ENCODE measurements at places on chromosomes 1 and 21.

- no peak for DNase-seq
Measured at GRCh38 chr1:46552357-46553237, 1.1 kb upstream of the KNCN start.

DNA sequence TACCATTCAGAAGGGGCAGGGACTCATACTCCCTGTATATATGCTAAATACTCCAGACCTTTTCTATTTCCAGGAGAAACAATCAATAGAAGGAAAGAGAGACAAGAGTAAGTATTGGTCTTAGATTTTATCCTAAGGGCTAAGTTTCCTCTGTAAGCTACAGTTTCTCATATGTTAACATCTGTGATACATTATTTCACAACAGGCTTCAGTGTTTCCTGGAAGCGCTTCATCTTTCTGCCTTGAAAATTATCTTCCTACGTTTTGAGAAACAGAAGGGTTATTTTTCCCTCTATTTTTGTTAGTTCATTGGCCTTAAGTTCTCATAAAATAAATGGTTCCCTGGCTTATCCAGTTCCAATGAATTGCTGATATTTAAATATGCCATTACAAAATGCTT lies 15.6 kb downstream of the FMO1 start:
- no peak for DNase-seq

GRCh38 chr1:215551806-215552205 lies 15.3 kb upstream of the KCTD3 start:
- no peak for DNase-seq

GRCh38 chr1:92310185-92310597 lies 11.3 kb downstream of the RPAP2 start:
- no peak for DNase-seq

- no peak for DNase-seq
Measured at GRCh38 chr1:174964261-174964971, 35.3 kb upstream of the CACYBP start.

- no peak for DNase-seq
Measured at GRCh38 chr1:61084491-61085031, 2.2 kb downstream of the NFIA start.

DNA sequence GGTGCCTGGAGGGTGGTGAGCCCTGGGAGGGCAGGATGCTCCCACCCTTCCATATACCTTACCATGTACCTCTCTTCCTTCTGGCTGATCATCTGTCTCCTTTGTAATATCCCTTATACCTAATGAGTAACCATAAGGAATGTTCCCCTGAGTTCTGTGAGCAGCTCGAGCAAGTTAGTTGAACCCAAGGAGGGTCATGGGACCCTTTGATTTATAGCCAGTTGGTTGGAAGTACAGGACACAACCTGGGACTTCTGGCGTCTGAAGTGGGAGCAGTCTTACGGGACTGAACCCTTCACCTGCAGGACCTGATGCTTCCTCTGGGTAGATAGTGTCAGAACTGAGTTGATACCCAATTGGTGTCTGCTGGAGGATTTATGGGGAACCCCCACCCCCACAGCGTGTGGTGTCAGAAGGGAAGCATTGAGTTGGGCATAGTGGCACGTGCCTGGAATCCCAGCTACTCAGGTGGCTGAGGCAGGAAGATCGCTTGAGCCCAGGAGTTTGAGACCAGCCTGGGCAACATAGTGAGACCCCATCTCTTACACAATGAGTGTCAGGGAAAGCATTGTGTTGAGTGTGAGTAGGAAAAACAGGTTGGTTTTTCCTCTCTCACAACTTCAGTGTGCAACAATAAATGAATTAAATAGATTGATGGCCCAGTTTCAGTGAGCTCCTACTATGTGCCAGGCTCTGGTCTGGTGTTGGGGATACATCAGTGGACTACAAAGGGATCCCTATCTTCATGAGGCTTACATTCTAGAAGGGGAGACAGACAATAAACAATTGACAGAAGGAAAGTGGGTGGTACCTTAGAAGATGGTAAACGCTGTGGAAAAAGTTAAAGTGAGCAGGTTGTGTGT lies 16.0 kb downstream of the DNAJC16 start:
- DNase-seq = no peak

- DNase-seq = no peak
Measured at GRCh38 chr1:201751872-201752271, 77.1 kb upstream of the IPO9 start.

DNA sequence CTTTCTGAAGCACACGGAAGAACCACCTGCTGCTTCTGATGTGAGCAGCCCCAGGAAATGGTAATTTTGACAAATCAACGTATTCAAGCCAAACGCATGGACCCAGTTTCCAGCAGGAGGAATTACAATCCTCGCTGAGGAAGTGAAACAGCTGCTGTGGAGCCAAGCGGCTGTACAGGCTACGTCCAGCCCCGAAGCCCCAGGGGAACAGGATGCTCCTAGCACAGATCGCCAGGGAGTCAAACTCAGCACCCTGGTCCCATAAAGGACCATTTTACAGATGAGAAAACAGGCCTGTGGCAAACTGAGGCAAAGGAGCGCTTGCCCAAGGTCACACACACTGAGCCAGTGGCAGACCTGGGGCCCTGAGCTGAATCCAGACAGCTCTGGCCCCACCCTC lies 108.0 kb downstream of the PTPRU start:
- no peak for DNase-seq

DNA sequence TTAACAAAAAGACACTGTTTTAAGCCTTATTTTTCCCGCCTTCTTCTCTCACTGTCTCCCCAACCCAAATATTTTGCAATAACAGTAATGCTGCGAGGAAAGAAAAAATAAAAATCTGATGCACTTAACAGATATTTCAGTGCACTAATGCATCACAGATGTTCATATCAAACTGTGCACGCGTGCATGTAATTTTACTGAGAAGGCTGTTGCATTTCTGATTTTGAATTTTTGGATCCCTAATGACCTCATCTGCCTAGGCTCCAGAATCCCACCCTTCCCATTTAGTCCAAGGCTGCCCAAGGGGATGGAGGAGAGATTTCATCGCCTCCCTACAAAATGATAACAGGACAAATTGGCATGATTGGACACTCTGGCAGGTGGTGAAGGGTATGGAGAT lies 5.5 kb downstream of the TRABD2B start:
- no peak for DNase-seq

DNA sequence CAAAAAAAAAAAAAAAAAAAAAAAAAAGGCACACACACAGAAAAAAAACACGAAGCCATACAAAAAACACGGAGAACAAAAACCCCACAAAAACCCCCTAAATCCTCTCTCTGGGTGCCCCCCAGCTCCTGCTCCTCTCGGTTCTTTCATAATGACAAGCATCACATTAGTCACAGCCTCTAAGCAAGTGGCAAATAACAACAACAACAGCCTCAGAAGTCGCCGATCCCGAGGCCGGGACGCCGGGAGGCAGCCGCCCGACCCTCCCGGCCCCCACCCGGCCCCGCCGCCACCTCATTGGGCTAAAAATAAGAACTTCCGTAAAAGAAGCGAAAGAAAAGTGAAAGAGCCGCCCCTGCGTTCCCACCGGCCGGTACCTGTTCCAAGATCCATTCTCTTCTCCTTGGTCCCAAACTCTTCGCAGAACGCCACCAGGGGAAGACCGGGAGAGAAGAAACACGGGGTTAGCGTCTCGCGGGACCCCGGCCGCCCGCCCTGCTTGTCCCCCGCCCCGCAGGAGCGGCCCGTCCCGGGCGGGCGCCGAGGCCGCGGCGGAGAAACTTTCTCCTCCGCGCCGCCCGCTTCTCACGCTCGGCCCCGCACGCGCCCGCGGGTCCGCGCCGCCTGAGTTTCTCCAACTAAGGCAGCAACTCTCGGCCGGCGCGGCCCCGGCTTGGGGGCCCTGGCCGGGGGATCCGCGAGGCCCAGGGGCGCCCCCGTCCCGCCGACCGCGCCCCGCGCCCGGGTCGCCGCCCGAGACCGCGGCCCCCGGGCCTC lies 102.8 kb downstream of the CASZ1 start:
- DNase-seq = no peak

DNA sequence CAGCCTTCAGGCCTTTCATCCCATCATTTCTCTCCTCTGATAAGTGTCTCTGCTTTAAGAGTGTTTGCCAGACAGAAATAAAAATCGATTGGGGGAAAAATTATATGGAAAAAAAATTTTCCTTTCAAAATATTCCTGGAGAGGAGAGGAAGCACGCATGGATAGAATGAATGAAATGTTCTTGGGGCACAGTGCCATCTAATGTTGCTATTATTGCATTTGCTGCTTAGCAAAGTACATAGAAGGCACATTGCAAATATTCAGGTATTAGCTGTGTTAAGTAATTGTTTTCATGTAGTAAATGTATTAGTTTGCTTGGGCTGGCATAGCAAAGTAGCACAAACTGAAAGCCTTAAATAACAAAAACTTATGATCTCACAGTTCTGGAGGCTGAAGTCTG lies 18.1 kb downstream of the B3GALT5 start:
- DNase-seq = no peak

GRCh38 chr1:36276688-36277087 lies 29.5 kb upstream of the SH3D21 start:
- DNase-seq = no peak

- DNase-seq = no peak
Measured at GRCh38 chr1:172827841-172828240, 168.9 kb downstream of the FASLG start.

- DNase-seq = no peak
Measured at GRCh38 chr21:32728848-32729247, 1.0 kb upstream of the SYNJ1 start.

- DNase-seq = no peak
Measured at GRCh38 chr1:151809290-151809984, 4.2 kb upstream of the LINGO4 start.

GRCh38 chr1:177772386-177772960 lies 197.4 kb downstream of the SEC16B start:
- no peak for DNase-seq

DNA sequence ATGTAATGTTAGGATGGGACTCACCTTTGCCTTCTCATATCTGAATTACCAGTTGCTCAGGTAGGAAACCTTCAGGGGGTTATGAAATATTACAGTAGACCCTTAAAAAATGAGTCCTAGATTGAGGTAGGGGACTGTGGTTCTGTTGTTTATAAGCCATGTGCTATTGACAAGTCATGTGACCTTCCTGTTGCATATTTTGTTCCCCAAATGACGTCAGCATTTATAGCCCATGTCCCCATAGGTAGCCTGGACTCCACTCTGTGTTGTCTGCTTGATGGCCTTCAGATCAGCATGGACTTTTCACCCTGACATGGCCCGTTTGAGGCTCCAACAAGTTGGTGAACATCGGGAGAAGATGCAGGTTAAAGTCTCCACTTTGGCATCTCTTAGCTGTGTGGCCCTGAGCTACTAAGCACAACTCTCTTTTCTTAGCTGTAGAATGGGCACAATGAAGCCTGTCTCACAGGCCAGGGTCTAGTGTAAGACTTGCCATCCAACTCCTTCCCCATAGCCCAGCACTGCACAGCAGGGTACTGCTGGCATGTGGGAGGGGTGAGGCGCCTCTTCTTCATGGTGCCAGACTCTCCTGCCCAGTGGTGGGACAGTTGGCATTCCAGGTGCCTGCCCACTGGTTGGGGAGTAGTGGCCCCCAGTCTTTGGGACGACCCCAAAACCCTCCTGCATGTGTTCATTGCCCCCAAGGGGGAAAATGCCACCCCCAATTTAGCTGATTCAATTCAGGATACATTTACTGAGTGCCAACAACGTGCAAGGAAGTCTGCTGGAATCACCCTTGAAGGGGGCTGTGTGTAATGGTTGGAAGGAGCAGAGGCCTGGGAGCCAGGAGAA lies 36.1 kb upstream of the TTC22 start:
- no peak for DNase-seq

GRCh38 chr1:95903060-95903459 lies 669.0 kb downstream of the RWDD3 start:
- no peak for DNase-seq

GRCh38 chr1:50265790-50266314 lies 157.1 kb downstream of the ELAVL4 start:
- DNase-seq = no peak

- no peak for DNase-seq
Measured at GRCh38 chr1:8174807-8175206, 143.1 kb upstream of the SLC45A1 start.

- DNase-seq = no peak
Measured at GRCh38 chr1:226360106-226360746, 47.7 kb downstream of the PARP1 start.

GRCh38 chr1:101086783-101087182 lies 61.2 kb upstream of the DPH5 start:
- no peak for DNase-seq

- DNase-seq = no peak
Measured at GRCh38 chr1:25541889-25542658, 1.3 kb upstream of the LDLRAP1 start.

DNA sequence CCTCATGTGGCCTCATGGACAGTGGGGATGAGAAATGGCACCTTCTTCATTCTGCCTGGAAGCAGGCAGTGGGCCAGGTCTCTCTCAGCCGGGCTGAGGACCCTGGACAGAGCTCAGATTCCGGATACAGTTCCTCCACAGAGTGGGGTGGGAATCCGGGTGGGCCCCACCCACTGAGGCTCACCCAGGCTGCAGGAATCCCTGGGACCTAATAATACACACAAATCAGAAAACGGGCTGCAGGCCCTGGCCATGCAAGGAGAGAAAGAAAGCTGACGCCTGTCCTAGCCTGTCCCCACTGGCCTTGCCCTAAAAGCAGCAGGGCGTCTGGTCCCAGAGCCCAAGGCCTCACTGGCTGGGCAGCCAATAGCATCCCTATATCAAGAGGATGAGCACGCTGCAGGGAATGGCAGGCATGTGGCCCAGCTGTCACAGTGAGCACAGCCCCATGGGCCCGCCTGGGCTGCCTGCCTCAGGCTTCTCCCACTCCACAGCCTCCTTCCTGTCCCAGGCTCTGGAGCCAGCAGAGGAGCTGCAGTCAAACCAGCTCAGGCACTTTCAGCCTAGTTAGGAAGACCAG lies 25.3 kb downstream of the ACTA1 start:
- no peak for DNase-seq

DNA sequence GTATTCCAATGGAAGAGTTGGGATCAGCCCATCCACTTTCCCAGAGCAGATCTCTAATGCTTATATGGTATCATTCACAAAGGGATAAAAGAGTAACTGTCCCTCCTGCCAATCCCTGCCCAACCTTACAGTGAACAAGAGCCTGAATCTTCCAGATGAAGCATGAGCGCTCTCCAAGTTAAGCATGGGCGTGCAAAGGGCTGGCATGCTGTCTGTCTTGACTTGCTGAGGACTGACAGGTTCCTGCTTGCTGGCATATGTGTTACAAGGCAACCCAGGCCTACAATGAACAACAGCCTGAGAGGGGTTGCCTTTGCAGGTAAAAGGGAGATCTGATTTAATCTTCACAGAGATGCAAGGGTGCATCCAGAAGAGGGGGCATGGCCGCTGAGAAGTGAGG lies 155.6 kb upstream of the SOD1 start:
- no peak for DNase-seq

DNA sequence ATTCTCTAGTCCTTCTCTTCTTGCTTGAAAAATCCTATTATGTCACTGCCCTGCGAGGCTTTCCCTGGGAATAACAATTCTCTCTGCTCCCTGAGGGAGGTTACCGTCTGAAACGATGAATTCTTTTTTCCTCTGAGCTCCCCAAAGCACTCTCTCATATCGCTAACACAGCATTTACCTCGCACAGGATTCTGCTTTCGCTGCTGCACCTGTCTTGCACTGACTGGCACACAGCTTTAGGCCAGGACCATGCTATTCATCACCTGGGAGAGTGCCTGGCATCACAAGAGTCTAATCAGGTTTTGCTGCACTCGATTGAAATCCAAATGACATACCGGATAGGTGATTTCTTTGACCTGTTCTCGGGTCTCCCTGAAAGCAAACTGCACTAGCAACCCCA lies 52.8 kb upstream of the GNG4 start:
- DNase-seq = no peak
